ENCODE measurements at places on chromosomes 1 and 21.

GRCh38 chr1:155245163-155245524, 10.1 kb downstream of the ENTREP3 start:
- DNase-seq, result no peak

- DNase-seq, result no peak
Measured at GRCh38 chr1:89897347-89898133, 76.7 kb downstream of the LRRC8D start.

GRCh38 chr1:42730988-42731387, 9.0 kb downstream of the CLDN19 start:
- no peak for DNase-seq

GRCh38 chr1:242842094-242842493, 317.6 kb upstream of the PLD5 start:
- no peak for DNase-seq

DNA sequence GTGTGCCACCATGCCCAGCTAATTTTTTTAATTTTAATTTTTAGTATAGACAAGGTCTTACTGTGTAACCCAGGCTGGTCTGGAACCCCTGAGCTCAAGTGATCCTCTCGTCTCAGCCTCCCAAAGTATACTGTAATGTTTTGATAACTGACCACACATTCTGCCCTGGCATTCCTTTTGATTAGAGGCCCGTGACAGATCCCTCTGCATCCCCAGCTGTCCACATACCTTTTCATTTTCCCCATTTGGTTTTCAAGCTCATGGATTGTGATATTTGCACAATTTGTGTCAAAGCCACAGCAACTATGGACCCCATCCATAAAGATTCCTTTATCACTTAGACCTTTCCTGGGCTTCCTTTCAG, 116.8 kb upstream of the ATP1A1 start:
- no peak for DNase-seq

DNA sequence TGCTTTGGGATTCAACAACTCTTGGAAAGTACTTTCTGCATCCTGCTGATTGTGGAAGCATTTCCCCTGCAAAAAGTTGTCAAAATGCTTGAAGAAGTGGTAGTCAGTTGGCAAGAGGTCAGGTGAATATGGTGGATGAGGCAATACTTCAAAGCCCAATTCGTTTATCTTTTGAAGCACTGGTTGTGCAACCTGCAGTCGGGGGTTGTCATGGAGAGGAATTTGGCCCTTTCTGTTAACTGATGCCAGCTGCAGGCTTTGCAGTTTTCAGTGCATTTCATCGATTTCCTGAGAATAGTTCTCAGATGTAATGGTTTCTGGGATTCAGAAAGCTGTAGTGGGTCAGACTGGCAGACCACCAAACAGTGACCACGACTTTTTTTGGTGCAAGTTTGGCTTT, 47.6 kb upstream of the GJA5 start:
- DNase-seq, result no peak

- DNase-seq, result no peak
Measured at GRCh38 chr1:28606771-28607170, 14.7 kb downstream of the RAB42 start.

DNA sequence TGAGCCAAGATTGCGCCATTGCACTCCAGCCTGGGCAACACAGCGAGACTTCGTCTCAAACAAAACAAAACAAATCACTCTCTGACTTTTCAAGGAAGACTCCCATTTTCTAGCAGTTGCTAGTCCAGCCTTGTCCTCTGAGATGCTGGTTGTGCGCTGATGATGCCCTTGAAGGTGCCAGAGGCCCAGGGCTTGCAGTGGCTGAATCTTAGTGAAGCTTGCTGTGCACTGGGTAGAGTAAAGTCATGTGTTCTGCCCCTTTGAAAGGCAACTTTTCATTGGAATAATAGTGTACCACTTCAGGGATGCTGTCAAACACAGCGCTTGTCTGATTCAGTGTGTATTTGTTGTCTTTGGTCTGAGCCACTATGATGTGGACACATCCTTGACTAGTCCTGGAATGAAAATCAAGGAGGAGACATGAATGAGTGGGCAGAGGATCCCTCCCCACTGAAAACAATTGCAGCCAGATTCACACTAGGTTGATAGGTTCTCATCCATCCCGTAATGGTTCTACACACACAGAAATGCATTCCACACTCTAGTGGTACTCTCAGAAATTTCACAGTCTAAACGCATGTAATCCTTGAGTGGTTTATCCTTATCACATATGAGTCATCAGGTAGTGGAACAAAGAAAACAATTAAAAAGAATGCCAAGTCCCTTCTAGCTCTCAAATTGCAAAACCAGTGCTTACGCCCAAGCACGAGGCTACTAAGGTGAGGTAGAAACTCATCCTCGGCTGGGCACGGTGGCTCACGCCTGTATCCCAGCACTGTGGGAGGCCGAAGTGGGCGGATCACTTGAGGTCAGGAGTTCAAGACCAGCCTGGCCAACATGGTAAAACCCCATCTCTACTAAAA, 17.8 kb upstream of the TDRD10 start:
- no peak for DNase-seq

DNA sequence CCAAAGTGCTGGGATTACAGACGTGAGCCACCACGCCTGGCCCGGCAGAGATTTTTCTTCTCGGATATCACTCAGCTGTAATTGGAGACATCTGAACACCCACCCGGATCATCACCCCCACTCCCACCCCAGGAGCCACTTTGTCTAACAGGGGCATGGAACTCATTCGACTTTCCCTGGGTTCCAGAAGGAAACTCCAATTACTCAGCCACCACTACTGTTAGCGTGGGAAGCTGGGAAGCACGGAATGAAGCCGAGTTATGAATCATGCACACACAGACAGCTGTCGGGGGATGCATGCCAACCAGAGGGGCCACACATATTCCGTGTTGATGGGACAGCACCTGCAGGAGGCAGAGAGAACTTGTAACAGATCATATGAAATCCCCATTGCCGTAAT, 85.2 kb downstream of the HLCS start:
- no peak for DNase-seq

GRCh38 chr1:186463511-186463910, 2.6 kb upstream of the PDC start:
- DNase-seq, result no peak

- no peak for DNase-seq
Measured at GRCh38 chr1:30713311-30713710, 10.1 kb downstream of the MATN1 start.

Measured in GM18507 (cell line).